CMK (cell line): ENCODE measurements at places on chromosomes 4 and X.

- DNase-seq: no peak
Observed at GRCh38 chr4:48489683-48490011, 405 bp upstream of the ZAR1 start.

DNA sequence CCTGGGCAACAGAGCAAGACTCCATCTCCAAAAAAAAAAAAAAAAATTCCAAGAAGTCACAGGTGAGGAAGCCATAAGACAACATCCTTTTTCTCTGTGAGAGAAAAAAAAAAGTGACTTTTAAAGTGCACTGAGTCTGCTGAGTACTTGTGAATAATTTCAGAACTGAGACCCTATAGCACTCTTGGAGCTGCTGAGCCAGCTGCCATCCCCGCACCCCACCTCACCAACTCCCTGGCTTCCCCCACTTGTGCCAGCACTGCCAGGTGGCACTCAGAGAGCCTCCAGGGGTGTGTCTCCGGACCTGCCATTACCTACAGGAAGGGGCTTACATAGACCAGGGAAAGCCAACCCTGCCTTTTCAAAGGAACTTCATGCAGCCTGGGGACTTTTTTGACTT is 39.2 kb upstream of the HS3ST1 start:
- no peak for DNase-seq

- no peak for DNase-seq
Observed at GRCh38 chr4:38532908-38533499, 131.0 kb upstream of the KLF3 start.

- DNase-seq: no peak
Observed at GRCh38 chrX:1027133-1027532, 185.3 kb downstream of the CRLF2 start.

GRCh38 chrX:13748486-13748885 is 13.9 kb downstream of the OFD1 start:
- DNase-seq: no peak

- DNase-seq: no peak
Observed at GRCh38 chrX:106415276-106415895, 196.4 kb upstream of the RADX start.

- no peak for DNase-seq
Observed at GRCh38 chrX:29788991-29789699, 426.2 kb upstream of the MAGEB2 start.

- no peak for DNase-seq
Observed at GRCh38 chr4:22911285-22911684, 218.5 kb downstream of the GBA3 start.

- DNase-seq: no peak
Observed at GRCh38 chr4:148369919-148370318, 72.3 kb downstream of the NR3C2 start.

DNA sequence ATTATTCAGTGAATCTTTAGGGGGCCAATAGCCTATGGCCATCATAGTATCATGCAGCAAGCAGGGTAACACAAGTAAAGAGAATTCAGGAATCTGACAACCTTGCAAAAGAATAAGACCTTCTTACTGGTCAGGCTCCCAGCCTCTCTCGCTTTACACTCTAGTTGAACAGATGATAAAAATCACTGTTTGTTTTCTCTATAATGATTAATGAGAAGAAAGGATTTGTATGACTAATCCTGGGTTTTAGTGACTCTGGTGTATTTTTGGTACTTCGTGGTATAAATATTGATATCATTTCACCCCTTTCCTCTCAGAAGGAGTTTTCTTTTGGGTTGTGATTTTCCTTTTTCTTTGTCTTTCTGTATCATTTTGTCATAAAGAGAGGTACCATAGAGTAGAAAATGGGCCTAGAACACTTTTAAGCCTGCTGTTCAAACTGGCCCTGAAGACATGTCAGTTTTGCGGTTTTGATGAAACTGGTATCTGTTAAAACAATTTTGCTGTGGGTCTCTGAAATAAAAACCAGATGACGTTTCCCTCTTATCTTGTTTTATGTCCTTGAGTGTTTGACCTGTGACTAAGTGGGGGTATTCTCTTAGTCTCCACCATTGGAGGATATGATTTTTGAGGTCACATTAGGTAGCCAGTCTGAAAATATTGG is 294.9 kb upstream of the TBX22 start:
- DNase-seq: no peak

DNA sequence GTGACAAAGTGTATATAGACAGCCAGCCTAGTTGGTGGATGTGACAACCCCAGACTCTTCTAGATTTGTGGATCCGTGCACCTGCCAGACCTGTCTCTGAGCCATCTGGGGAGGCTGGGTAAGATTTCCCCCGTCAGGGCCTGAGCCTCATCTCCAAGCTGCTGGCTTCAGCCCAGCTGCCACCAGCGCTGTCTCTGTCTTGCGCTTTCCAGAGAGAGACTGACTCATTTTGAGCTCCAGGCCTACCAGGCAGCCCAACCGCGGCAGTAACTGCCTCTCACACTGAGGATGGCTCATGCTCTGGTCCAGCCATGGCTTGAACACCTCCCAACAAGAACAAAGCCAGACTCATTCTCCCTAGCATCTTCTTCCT is 26.4 kb downstream of the NOP14 start:
- no peak for DNase-seq

DNA sequence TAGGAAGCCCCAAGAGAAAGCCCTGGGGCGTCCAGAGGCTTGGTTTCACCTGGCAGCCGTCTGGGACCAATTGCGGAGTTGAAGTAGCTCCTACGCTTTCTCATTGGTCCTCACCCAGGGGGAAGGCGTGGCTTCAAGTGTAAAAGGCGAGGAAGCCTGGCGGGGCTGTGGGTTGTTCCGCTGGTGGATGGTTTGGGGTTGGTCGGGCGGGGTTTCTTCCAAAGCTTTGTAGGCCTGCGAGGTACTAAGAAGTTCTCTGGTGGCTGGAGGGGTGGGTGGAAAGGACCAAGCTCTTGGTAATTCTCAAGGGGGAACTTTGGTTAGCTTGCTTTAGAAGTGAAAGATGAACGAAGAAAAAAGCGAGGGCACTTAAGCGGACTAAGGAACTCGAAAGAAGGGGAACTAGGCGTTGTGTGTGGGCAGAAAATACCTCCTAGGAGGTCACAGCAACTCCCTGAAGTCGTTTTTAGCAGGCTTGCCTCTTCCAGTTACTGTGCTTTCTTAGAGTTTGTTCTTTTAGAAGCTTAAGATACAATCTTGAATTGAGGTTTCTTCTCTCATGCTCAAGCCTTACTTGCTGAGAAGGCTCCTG is 36.6 kb downstream of the CCNG2 start:
- peak; percentile 40 for DNase-seq

DNA sequence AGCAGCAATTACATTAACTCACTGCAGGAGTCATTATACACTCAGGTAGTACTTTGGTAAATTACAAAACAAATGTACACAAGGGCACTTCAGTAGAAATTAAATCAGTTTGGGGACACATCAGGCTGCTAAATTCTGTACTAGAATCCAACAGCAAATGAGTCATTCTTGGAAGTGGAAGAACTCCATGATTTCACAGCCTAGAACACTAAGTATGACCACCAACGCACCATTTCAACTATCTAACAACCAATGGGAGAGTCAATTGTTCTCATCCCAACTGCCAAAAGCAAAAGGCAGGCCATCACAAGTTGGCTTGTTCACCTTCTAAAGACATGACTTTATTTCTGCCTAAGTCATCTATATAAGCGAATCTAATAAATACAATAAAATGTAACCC is 26.6 kb downstream of the PPM1K start:
- no peak for DNase-seq

GRCh38 chrX:45009371-45010000 is 136.5 kb downstream of the KDM6A start:
- DNase-seq: no peak

- peak; percentile 67 for DNase-seq
Observed at GRCh38 chr4:83830138-83830888, 294.4 kb downstream of the GPAT3 start.

- no peak for DNase-seq
Observed at GRCh38 chr4:7398788-7399439, 35.8 kb downstream of the PSAPL1 start.

GRCh38 chr4:26719954-26720552 is 136.2 kb downstream of the TBC1D19 start:
- no peak for DNase-seq

DNA sequence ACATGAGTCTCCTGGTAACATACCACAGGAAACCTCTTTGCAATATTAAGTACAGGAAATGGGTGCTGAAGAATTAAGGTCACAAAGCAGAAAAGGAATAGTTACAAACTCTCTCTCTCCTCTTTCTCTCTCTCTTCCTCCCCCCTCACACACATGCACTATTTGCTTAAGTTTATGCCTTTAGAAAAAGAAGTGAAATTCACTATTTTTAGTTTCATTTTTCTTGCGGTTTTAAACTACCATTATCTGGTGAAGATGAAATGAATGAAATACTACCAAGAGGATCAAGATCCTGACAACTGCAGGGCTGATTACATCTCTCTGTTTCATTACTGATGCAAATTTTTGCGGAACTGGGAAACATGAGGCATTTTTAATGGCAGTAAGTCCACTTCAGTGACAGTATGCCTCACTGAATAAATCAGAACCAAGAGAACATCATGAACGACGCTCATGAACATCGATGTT is 64.3 kb upstream of the FTHL17 start:
- DNase-seq: no peak

- DNase-seq: no peak
Observed at GRCh38 chr4:152735396-152735859, 44.1 kb downstream of the TIGD4 start.

- DNase-seq: no peak
Observed at GRCh38 chrX:10367406-10367805, 210.6 kb downstream of the CLCN4 start.

GRCh38 chrX:115232933-115233496 is 881 bp downstream of the LRCH2 start:
- DNase-seq: no peak

- no peak for DNase-seq
Observed at GRCh38 chrX:123308658-123309057, 124.6 kb downstream of the GRIA3 start.

DNA sequence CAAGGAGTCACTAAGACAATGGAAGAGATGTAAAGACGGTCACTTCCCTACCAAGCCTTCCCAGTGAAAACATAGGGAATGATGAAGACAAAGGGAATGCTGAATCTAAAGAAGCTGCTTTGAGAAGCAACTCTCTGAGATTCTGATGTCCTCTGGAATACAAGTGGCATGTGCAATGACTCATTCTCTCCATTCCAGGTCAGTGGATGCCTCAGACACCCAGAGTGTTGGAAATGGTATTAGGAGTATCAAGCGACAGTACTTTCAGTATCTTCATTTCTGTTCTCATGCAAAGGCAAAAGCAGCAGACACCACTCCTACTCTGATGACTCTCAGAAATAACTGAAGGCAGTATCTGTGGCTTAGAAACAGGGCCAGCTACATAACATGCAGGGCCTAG is 102.6 kb downstream of the FSTL5 start:
- no peak for DNase-seq

DNA sequence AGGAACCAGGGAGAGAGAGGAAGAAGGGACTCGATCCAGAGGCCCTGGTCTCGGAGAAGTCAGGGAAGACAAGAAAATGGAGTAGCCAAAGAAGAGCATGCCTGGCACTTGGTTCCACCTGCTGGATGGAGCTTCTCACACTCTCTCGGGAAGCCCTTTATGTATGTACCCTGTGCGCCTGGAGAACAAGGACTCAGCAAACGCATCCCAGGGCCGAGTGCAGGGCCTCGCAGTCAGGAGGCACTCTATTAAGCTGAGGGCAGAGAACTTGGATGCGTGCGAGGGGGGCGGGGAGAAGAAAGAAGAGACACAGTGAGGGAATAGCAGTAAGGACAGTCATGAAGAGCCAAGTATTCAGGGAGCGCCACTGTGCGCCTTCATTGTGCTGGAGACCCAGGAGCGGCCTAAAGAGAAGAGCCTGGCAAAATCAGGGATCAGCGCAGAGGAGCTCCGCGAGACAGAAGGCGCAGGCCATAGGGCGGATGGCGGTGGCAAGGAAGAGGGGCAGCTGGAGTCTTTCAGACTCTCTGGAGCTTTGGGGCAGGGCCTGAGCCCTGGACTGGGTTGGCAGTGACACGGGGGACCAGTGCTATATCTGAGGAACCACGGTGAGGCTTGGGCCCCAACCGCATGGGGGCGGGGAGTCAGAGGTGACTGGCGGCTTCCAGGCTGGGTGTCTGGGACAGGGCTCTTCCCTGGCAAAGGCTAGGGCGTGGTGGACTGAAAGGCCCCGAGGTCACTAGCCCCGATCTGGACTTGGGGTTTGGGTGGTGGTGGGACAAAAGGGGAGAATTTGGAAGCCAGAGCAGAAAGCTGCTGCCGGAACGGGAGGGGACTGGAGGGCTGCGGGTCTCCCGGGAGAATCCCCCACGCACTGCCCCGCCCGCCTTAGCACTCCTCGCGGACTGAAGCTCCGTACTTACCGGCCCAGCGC is 1.9 kb upstream of the SEPTIN6 start:
- no peak for DNase-seq

DNA sequence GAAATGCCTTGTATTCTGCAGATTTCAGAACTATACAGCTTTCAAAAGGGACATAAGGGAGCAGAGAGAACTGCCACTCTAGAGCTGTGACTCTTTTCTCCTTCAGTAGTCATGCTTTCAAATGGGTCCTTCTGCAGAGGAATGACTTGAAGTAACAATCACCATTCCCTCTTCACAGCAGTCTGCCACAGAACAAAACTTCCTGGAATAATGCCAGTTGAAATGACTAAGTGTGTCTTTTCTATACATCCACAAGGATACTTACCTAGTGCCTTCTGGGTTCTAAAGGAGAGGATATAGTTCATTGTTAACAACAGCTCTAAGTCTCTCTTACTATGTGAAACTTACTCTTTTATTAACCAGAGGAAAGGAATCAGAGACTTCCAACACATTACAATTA is 515.4 kb upstream of the ATOH1 start:
- no peak for DNase-seq

DNA sequence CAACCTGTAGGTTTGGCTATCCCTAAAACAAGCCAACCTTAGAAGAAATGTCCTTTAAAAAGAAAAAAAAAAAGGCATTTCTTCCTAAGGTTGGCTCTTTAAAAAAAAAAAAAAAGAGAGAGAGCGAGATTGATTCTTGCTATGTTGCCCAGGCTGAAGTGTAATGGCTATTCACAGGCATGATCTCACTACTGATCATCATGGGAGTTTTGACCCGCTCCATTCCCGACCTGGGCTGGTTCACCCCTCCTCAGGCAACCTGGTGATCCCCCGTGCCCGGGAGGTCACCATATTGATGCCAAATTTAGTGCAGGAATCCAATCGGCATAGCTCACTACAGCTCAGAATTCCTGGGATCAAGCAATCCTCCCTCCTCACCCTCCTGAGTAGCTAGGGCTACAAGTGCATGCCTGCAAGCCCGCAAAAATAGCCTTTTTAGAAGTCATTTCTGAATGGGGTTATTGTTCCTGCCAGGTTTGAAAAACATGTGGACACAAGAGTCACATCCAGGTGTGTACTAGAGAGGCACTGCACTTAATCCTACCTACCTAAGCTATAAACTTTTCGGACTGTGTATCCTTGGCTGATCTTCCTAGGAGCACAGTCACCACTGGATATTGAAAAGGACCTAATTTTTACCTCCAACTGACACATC is 61.4 kb upstream of the ZCCHC13 start:
- no peak for DNase-seq

- no peak for DNase-seq
Observed at GRCh38 chr4:14916554-14917297, 85.6 kb upstream of the CPEB2 start.
